Testis (tissue), 5 donors: ENCODE measurements at places on chromosomes 3 and 15.

- no peaks in the 10 kb centered on the region for H3K27me3 ChIP-seq
- H3K27ac ChIP-seq, result no peak overlapping the region
- H3K4me1 ChIP-seq, result no peaks in the 10 kb centered on the region
- H3K36me3 ChIP-seq, result no peaks in the 10 kb centered on the region
Measured at GRCh38 chr15:58564981-58565380, 133.2 kb downstream of the LIPC start.

GRCh38 chr15:33956397-33956796, 11.9 kb upstream of the CHRM5 start:
- no peaks in the 10 kb centered on the region for H3K4me1 ChIP-seq
- H3K36me3 ChIP-seq, result no peaks in the 10 kb centered on the region
- no peaks in the 10 kb centered on the region for H3K27me3 ChIP-seq
- DNase-seq, result no peak
- H3K4me3 ChIP-seq, result no peak overlapping the region

DNA sequence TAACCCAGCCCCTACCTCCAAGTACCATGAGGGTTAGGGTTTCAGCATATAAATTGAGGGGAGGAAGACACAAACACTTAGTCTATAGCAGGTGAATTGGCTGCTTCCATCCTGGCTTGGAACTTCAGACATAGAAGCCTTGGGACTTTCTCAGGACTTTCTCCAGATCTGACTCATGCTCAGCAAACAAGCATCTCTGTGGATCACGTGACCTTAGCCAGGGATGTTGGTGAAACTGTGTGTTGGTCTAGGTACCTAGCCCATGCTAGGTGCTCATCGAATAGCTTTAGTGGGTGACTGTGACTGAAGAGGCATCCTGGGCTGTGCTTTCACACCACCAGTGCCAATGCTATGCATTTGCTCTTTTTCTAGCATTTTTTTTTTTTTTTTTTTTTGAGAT, 58.9 kb downstream of the CD47 start:
- no peak for DNase-seq
- no peak overlapping the region for H3K4me3 ChIP-seq
- H3K4me1 ChIP-seq, result no peaks in the 10 kb centered on the region
- no peaks in the 10 kb centered on the region for H3K27me3 ChIP-seq
- no peaks in the 10 kb centered on the region for H3K36me3 ChIP-seq

- H3K36me3 ChIP-seq, result no peaks in the 10 kb centered on the region
- no peaks in the 10 kb centered on the region for H3K4me1 ChIP-seq
Measured at GRCh38 chr3:37068031-37068430, 74.7 kb downstream of the MLH1 start.

DNA sequence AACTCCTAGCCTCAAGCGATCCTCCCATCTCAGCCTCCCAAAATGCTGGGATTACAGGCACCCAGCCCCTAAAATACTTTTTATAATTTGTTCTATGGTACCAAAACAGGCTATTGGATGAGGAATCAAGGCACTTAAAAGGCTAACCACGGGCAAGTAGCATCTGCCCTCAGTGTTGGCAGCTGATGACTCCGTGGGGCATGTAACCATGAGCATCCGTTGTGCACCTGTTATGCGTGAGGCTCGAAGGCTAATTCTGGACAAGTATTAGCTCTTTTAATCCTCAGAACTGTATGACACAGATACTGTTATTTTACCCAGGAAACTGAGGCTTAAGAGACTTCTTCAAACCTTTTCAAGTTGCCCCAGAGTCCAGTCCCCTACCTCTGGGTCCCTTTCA, 10.2 kb downstream of the WDR73 start:
- H3K27ac ChIP-seq, result no peak overlapping the region
- H3K36me3 ChIP-seq, result no peaks in the 10 kb centered on the region
- no peaks in the 10 kb centered on the region for H3K27me3 ChIP-seq
- peaks cover 3% of the 10 kb centered on the region for H3K4me1 ChIP-seq

- DNase-seq, result no peak
- no peaks in the 10 kb centered on the region for H3K27me3 ChIP-seq
- no peaks in the 10 kb centered on the region for H3K36me3 ChIP-seq
- no peak overlapping the region for H3K4me3 ChIP-seq
- H3K27ac ChIP-seq, result no peak overlapping the region
Measured at GRCh38 chr3:11195721-11196332, 41.5 kb downstream of the HRH1 start.

- no peaks in the 10 kb centered on the region for H3K36me3 ChIP-seq
- H3K27me3 ChIP-seq, result no peaks in the 10 kb centered on the region
- DNase-seq, result no peak
- H3K4me1 ChIP-seq, result no peaks in the 10 kb centered on the region
Measured at GRCh38 chr3:74357881-74358280, 256.6 kb downstream of the CNTN3 start.

- H3K4me1 ChIP-seq, result no peaks in the 10 kb centered on the region
- H3K27me3 ChIP-seq, result no peaks in the 10 kb centered on the region
- no peak for DNase-seq
- H3K27ac ChIP-seq, result no peak overlapping the region
- H3K36me3 ChIP-seq, result no peaks in the 10 kb centered on the region
Measured at GRCh38 chr3:50807266-50807665, 132.5 kb downstream of the DOCK3 start.
